ENCODE measurements at places on chromosomes 4 and X. TPM values are rescaled to one million over a fixed set of nuclear protein-coding genes. Genes with fewer than 3 reads are reported as not detected.

- peak; percentile 46 for DNase-seq
Observed at GRCh38 chr4:55312489-55313101, 33.4 kb upstream of the SRD5A3 start.

DNA sequence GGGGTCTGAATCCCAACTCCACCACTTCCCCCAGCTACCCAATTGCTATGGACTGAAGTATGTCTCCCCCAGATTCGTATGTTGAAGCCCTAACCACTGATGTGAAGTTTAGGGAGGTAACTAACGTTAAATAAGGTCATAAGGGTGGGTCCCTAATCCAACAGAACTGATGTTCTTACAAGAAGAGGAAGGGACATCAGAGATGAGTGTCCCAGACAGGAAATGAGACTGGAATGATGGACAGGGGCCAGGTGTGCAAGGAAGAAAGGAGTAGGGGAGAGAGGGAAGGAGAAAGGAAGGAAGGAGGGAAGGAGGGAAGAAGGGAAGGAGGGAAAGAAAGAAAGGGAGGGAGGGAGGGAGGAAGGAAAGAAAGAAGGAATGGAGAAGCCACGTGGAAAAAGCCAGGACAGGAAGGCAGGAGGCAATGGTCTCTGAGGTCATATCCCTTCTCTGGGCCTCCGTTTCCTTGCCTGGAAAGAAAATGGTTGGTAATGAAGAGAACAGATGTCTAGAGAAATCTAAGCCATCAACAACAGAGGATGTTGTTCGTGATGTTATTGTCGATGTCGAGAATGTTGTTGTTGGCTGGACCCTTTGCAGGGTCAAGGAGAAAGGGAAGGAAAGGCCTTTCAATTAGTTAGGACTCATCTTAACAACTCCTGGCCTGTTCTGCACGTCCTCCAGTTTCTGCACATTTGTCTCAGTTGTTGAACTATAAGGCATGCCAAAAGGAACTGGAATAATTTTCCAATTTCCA, 59.0 kb upstream of the FGFBP2 start:
- no peak for DNase-seq

DNA sequence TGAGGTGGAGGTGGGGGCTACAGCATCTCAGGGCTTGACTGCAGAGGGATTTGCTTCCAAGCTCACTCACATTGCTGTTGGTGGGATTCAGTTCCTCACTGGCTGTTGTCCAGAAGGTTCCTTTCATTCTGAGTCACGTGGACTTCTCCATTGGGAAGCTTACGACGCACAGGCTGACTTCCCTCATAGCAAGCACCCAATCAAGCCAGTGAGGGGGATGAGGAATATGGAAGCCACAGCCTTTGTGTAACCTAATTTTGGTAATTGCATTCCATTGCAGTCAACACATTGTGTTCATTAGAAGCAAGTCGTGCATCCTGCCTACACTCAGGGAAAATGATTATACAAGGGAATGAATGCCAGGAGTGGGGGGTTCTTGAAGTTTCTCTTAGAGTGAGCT, 32.7 kb upstream of the MXRA5 start:
- no peak for DNase-seq

- no peak for DNase-seq
Observed at GRCh38 chr4:76010576-76010975, 3.3 kb upstream of the CXCL9 start.

- DNase-seq, result peak; percentile 46
Observed at GRCh38 chr4:152063621-152064240, 302.9 kb upstream of the GATB start.

DNA sequence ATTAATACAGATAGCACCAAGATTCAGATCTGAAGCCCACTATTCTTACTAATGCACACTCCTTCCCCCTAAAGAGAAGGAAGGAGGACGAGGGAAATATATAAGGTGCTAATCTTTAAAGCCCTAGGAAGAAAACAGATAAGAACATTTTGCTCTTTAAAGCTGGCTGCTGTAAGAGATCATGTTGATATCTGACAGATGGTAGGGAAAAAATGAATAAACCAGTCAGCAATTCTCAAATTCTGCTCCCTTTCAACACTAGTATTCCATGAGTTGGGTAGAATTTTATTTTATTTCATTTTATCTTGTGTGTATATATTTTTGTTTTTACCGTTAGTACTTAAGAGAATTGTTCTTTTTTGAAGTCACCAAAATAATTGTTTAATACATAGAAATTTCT, 19.2 kb downstream of the OTC start:
- no peak for DNase-seq

The GSPT2 gene
- total RNA-seq, result 11.9 TPM

The ARX gene
- total RNA-seq, result not detected

Data from activated CD8-positive, alpha-beta T cell treated with anti-CD3 and anti-CD28 coated beads, Interleukin-2, amount 10 ng/mL, durations not matched to agents 7 days and 5 days (primary cell).